ENCODE measurements at places on chromosomes 1 and 21. TPM values are rescaled to one million over a fixed set of nuclear protein-coding genes. Genes with fewer than 3 reads are reported as not detected.

- H3K36me3 ChIP-seq: no peaks in the 10 kb centered on the region
- DNase-seq: no peak
- peaks cover 53% of the 10 kb centered on the region for H3K27me3 ChIP-seq
- no peak overlapping the region for H3K4me3 ChIP-seq
- no peak overlapping the region for H3K27ac ChIP-seq
Observed at GRCh38 chr1:2823921-2824610, 22.6 kb upstream of the TTC34 start.

Gene C4BPA
- total RNA-seq: 1.0 TPM

DNA sequence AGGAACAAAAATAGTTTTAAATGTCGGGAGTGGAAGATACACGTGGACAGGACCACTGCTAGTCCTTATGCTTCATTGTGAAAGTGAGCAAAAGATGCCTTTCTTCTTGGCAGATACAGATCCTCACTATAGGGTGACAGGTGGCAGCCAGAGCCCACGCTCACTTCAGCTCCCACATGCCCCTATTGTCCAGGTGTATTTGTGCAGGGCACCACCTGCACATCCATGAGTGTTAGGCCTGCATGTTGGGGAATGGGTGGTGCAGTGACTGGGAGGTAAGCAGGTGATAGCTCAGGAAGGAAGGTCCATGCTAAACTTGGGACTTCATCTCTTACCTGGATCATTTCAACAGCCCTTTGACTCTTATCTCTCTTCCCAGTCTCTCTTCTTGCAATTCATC lies 27.4 kb downstream of the SLC5A9 start:
- H3K4me1 ChIP-seq: peaks cover 18% of the 10 kb centered on the region
- peak; percentile 17 for DNase-seq
- H3K4me3 ChIP-seq: no peak overlapping the region
- no peaks in the 10 kb centered on the region for H3K36me3 ChIP-seq

DNA sequence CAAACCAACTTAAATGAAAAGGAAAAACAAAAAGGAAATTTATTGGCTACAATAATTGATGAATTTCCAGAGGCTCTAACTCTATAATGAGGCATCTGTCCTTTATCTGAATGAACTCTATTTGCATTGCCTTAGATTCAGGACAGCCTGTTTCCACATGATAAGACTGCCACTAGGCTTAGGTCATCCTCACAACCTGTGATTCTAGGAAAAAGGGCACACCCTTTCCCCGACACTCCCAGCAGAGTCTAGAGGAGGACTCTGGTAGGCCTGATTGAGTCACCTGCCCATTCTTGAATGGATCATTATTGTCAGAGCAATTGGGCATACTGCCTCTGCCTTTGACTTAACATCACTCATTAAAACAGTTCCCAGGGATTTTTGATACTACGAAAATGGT lies 262.8 kb downstream of the TPR start:
- no peak overlapping the region for H3K4me3 ChIP-seq
- H3K4me1 ChIP-seq: no peaks in the 10 kb centered on the region
- no peaks in the 10 kb centered on the region for H3K27me3 ChIP-seq
- no peaks in the 10 kb centered on the region for H3K36me3 ChIP-seq
- DNase-seq: no peak

All from Calu3 (cell line).